ENCODE measurements at places on chromosomes 3 and 15.

GRCh38 chr15:68499620-68500312, 67.8 kb upstream of the ITGA11 start:
- DNase-seq, result no peak

DNA sequence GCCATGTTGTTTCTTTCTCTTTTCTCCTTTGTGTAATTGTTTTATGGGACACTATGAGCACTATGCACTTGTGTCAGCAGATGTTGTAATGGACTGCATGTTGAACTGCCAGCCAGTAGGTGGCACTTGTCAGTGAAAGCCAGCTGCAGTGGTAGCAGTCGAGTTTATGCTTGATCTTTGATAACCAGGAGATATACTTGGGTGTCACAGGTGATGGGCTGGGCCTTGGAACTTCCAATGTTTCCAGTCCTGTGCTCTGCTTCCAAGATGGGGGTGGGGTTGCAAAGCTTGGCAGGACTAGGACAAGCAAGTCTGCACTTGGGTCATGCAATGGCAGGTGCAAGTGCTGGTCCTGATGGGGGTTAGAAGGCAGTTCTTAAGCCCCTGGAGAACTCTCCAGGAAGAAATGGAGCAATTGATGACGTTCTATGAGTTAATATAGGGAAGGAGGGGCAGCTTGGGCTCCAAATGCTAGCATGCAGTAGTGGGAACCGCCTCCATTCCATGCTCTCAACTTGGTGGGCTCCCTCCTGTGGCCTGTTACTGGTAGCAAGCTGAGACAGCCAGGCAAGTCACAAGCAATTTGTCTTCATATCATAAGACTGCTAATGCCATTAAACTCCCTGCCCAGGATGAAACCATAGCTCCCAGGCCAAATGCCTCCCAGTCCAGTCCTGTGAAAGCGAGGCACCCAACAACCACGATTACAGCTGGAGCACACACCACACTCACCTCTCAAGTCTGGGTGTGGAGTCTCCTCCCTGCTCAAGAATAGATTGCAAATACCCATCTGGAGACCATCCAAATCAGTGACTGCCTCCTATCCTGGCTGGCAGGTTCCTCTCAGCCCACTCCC, 287.2 kb downstream of the CGGBP1 start:
- DNase-seq, result no peak

GRCh38 chr15:81783586-81783985, 262.2 kb downstream of the MEX3B start:
- DNase-seq, result no peak

DNA sequence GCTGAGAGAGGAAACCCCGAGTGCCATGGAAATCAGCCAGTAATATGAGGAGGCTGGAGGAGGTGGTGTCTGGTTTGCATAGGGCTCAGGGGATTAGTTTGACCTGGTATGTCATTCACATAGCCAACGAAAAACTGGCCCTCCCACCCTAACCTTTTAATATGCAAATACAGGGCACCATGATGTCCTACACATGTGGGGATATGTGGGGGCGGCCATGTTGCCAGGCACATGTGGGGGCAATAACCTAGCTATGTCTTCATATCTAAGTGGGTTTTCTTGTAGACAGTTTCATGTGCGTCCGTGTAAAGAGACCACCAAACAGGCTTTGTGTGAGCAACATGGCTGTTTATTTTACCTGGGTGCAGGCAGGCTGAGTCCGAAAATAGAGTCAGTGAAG, 110.1 kb downstream of the MOBP start:
- DNase-seq, result no peak

DNA sequence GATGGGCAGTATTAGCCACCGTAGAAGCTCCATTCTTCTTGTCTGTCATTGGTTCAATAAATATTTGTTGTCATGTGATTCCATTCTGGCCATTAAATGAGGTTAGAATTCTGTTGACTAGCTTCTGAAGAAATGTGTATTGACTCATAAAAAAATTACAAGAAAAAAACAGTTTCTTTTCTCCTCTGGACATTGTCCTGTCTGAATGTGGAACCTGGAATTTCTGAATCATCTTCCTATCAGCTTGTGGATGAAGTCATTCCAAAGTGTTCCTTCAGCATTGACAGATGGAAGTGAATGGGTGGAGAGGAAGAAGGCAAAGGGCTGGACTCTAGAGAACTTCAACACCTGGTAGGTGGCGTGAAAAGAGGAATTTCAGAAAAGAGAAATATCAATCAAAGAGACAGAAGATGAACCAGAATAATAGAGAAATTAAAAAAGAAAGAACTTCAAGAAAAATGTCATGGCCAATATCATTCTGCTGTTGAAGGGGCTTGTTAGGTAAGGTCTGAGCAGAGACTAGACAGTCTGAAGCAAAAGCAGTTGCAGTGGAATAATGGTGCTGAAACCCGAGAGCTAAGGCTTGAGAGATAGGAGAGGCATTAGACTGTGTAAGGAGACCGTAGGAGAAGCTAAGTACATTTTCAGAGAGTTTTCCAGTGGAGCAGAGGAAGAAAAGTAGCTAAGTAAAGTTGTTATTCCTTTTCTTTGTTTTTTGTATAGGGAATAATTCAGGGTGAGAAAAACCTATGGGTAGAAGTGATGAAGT, 806.6 kb downstream of the SQOR start:
- no peak for DNase-seq

GRCh38 chr3:165181556-165181955, 14.6 kb downstream of the SLITRK3 start:
- DNase-seq, result no peak

DNA sequence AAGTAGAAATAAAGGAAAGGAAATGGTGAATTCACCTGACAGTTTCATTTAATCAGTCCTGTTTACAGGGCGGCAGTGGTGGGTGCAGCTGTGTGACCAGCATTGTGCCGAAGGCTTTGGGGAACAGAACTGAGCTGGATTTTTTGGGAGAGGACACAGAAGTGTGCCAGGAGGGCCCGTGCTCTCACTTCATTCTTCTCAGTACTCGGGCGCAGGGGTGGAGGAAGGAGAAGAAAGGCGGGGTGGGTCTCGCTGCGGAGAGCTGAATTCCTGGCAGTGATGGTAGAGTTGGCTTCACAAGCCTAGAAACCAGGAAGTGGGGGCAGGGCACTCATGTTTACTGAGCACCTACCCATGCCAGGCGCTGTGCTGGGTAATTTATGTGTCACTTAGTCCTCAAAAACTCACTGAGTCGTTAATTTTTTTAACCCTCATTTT, 64.6 kb downstream of the CRTC3 start:
- DNase-seq, result no peak

GRCh38 chr3:38640661-38641452, 8.6 kb downstream of the SCN5A start:
- DNase-seq, result no peak

DNA sequence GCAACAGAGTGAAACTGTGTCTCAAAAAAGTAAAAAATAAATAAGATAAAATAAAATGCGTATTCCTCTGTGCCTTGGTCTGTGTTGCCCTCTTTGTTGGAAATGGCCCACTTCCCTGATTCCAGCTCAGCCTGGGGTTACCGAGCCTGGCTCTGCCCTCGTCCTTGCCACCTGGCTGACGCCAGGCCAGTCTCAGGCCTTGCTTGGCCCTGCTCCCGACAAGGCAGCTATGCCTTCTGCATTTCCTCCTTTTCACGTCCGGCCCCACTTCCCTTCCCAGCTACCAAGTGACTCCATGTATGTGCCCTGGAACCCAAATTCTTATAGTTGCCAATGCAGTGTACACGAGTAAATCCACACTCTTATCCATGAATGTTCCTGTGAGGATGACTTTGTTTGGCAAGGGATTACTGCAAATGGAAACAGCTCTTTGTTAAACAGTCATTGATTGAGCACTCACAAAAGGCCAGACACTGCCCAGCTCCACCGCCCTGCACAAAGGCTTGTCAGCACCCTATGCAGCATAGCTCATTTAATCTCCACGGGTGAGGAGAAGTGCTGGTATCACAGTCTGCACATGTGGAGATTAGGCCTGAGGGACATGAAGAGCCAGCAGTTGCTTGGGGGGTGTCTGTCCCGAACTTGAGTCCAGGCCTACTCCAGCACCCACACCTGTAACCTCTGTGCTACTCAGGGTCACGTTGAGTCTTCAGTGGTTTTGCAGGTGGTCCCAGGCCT, 25.1 kb downstream of the SPSB4 start:
- no peak for DNase-seq

GRCh38 chr3:177474652-177475355, 277.5 kb upstream of the TBL1XR1 start:
- DNase-seq, result no peak

Data from cerebellar nuclear complex (tissue), 1 donor.